ENCODE measurements at places on chromosomes 13 and 19.

DNA sequence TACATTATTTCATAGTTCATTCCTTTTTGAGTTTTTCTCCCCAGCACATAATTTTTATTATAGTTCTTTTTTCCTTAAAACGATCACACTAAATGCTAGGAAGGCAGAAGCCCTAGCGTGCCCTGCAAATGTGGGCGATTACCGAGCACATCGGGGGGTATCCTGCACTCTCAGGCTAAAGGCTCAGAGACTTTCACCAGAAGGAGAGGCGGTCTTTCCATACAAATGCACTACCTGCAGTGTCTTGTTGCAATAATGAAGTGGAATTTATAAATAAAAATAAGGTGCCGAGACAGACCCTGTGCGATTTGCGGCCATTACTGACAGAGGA lies 29.3 kb upstream of the SPACA7 start:
- no peak for DNase-seq

DNA sequence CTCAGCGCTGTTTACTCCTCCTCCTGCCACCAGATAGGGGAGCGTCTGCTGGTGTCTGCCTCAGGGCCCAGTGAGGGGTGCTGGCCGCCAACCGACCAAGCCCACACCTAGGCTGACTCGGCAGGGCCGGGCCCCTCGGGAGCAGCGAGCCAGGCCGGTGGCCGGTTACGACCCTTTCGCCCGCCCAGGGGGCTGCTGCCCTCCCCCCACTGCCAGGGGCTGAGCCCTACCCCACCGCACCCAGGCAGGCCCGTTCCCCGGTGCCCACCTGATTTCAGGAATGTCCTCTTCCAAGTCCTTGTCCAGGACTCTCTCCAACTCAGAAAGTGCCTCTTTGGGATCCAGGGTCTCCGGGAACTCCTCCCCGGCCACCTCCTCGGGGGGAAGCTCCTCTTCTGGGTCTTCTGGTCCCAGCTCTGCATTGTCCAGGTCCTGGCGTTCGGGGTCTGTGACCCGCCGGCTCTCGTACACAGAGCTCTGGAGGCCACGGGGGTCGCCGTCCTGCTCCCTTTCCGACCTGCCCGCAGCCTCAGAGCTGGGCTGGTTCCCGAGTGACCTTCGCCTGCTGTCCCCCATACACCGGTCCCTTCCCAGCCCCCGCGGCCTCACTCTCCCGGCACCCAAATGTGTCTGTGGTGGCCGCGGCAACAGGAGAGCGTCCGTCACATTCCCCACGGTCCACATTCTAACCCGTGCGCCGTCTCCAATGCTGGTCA lies 31.0 kb upstream of the MIER2 start:
- no peak for DNase-seq

DNA sequence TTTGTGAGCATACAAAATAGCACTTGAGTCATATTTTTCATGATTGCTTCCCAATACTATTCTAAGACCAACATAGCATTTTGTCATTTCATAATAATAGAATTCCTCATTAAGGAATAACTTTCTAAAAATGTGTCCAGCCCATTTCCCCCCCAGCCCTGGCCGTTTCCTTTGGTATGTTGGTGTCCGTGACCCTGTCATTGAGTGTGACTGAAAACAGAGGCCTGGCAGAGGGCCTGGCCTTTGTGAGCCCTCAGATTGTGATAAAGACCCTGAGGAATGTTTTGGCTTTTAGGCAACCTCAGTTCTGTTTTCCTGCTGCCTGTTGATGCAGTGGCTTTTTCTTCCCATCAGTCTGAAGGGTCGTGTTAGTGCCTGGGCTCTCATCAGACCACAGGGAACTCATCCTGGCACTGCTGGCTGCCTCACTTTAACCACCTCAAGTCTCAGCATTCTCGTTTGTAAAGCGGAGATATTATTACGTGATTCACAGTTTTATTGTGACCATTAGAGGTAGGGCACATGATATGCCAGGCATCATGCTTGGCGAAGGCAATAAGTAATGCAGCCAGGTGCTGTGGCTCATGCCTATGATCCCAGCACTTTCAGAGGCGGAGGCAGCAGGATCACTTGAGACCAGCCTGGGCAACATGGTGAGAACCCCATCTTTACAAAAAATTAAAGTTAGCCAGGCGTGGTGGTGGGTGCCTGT lies 13.8 kb downstream of the SPINT2 start:
- DNase-seq, result peak; percentile 51

DNA sequence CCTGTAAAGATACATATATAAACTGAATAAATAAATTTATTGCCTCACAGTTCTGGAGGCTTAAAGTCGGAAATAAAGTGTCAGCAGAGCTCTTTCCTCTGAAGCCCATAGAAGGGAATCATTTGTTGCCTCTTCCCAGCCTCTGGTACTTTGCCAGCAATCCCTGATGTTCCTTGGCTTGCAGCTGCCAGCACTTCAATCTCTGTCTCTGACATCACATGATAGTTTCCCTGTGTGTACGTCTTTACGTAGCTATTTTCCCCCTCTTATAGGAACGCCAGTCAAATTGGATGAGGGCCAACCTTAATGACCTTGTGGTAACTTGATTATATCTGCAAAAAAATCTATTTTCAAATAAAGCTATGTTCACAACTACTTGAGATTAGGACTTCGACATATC lies 250.9 kb downstream of the LIG4 start:
- no peak for DNase-seq

DNA sequence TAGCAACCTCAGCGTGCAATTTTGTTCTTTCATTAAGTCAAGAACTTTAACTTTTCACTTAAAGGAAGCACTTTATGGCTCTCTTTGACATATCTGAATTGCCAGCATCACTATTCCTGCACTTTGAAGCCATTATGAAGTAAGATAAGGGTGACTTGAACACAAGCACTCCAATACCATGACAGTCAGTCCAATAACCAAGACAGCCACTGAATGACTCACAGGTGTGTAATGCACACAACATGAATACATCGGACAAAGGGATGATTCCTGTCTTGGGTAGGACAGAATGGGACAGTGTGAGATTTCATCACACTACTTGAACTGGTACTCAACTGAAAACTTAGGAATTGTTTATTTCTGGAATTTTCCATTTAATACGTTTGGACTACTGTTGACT lies 233.7 kb upstream of the IPO5 start:
- DNase-seq, result no peak

Data from body of pancreas (tissue), 4 donors.